ENCODE measurements at places on chromosomes 13 and 19. TPM values are rescaled to one million over a fixed set of nuclear protein-coding genes. Genes with fewer than 3 reads are reported as not detected.

MYH14 gene
- 0.25 TPM for total RNA-seq

IGFL2 gene
- total RNA-seq: not detected

LNX2 gene
- 10.7 TPM for total RNA-seq

ATP11A gene
- total RNA-seq: 25.0 TPM

CEBPA gene
- 0.13 TPM for total RNA-seq

PODNL1 gene
- total RNA-seq: 0.25 TPM

Data from dermis microvascular lymphatic vessel endothelial cell (primary cell).